ENCODE measurements at places on chromosomes 12 and 14. TPM values are rescaled to one million over a fixed set of nuclear protein-coding genes. Genes with fewer than 3 reads are reported as not detected.

LBHD2 gene
- not detected for total RNA-seq

GRCh38 chr12:51392556-51393237 lies 1.5 kb upstream of the GALNT6 start:
- peaks cover 11% of the 10 kb centered on the region for H3K4me1 ChIP-seq
- no peak overlapping the region for H3K4me3 ChIP-seq
- no peak for DNase-seq
- no peak overlapping the region for H3K27ac ChIP-seq

SYCP3 gene
- total RNA-seq = not detected

- H3K4me1 ChIP-seq = no peaks in the 10 kb centered on the region
- no peak overlapping the region for H3K4me3 ChIP-seq
- no peaks in the 10 kb centered on the region for H3K36me3 ChIP-seq
- H3K27ac ChIP-seq = no peak overlapping the region
These were observed 566.4 kb upstream of the FLRT2 start for GRCh38 chr14:84963518-84963917.

SERPINA1 gene
- 21.3 TPM for total RNA-seq

HCAR2 gene
- total RNA-seq = not detected

DNA sequence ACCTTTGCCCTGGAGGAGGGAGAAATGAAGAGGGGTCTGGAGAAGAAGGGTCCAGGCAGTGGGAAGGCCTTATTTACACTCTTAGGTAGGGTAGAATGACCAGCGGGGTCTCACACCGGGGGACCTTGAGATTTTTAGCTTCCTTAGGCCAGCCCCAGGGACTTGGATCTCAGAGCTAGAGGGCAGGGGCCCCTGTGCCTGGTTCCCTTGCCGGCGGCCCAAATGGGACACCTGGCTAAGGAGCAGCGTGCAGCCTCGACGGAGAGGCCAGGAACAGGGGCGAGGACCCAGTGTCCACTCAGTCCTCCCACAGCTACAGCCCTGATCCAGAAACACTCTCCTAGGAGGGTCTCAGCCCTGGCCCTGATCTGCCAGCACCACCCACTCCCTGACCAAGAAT lies 41.8 kb downstream of the DIO3 start:
- no peaks in the 10 kb centered on the region for H3K36me3 ChIP-seq
- H3K27ac ChIP-seq = no peak overlapping the region
- H3K27me3 ChIP-seq = no peaks in the 10 kb centered on the region

DNA sequence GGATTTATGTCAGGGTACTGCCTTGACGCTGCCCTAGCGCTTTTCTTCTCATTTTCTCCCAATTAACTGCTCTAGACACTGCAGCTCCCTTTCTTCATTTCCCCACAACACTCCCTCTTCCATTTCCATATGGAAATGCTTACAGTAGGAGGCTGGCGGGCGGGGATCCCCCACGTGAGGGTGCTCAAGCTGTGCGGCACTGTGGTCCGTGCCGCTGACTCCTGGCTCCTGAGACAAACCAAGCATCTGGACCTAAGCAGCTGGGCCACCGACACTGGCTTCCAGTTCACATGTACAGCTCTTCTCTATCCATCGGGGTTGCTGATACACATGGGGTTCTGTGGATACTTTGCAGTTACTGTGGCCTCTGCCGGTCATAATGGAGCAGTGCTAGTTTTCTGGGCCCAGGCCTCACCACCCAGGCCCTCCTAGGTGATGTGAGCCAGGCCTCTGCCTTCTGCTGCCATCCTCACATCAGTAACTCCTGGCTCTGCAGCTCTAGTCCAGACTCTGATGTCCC lies 20.2 kb downstream of the TCHP start:
- H3K36me3 ChIP-seq = peaks cover 28% of the 10 kb centered on the region
- no peaks in the 10 kb centered on the region for H3K27me3 ChIP-seq
- no peak for DNase-seq
- no peak overlapping the region for H3K4me3 ChIP-seq
- H3K4me1 ChIP-seq = no peaks in the 10 kb centered on the region
- no peak overlapping the region for H3K27ac ChIP-seq

DNA sequence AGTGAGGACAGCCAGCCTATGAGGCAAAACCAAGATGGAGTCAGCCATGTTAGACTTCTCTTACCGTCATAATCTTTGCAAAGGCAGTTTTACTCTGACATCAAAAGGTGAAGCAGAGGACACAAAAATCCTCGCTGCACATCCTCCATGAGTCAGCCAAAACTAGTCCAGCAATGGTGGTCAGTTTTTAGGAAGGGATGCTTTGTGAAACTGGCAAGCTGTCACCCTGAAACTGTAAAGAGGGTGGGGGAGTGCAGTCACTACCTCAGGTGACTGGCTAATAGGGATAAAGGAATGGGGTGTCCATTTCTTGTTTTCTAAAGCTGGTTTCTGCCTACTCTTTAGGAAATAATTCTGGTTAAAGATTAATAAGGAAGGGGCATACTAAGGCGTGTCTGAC lies 5.4 kb upstream of the CIPC start:
- no peak for DNase-seq
- peaks cover 24% of the 10 kb centered on the region for H3K4me1 ChIP-seq
- no peaks in the 10 kb centered on the region for H3K36me3 ChIP-seq
- no peak overlapping the region for H3K4me3 ChIP-seq

DNA sequence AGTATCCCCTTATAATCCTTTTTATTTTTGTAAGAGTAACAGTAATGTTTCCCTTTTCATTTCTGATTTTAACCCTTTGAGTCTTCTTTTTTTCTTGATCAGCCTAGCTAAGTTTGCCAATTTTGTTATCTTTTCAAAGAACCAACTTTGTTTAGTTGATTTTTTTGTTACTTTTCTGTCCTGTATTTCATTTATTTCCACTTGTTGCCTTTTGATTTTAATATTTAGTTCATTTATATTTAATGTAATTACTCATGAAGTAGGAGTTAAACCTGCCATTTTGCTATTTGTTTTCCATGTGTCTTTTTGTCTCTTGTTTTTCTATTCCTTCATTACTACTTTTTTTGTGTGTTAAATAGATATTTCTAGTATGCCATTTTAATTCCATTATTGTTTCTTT lies 146.4 kb downstream of the ANO6 start:
- H3K4me1 ChIP-seq = no peaks in the 10 kb centered on the region
- DNase-seq = no peak
- no peak overlapping the region for H3K27ac ChIP-seq
